ENCODE measurements at places on chromosomes 2 and 18.

DNA sequence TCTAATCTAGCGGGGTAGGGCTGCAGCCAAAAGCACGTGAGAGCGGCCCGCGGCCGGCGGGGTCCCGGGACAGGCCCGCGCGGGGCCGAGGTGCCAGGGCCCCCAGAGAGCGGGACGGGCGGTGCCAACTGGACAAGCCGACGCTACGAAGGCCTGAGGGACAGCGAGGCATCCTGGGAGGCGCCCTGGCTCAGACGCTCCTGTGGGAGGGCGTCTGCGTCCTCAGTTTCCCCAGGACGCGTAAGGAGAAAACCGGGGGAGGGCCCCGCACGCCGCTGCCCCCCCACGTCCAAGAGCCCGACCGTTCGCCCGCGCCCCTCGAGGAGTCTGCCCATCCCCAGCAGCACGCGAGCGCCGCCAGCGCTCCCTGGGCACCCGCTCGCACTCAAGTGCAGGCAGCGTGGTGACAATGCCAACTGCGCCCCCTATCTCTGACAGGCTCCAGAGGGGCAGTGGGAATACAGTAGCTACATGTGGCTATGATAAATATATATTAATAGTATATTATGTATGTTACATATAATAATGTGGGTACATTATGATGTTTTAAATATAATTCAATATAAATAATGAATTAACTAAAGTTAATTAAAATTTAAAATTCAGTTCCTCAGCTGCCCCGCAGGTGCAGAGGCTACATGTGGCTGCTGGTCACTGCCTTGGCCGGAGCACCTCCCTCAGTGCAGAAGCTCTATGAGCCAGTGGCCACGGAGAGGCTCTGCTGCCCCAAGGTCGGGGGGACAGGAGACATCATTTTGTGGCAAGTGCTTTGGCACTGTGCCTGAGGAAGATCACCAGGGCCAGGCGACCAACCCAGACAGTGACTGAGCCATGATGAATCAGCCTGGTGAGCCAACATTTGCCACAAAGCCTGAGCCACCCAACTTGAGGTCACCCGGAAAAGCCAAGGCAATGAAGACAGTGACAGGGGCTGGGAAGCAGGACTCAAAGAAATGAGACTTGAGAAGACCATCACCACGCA is 5.5 kb upstream of the SFT2D3 start:
- H3K27ac ChIP-seq = no peak overlapping the region
- DNase-seq = peak; percentile 45
- no peaks in the 10 kb centered on the region for H3K27me3 ChIP-seq
- H3K36me3 ChIP-seq = no peaks in the 10 kb centered on the region
- no peak overlapping the region for H3K4me3 ChIP-seq

DNA sequence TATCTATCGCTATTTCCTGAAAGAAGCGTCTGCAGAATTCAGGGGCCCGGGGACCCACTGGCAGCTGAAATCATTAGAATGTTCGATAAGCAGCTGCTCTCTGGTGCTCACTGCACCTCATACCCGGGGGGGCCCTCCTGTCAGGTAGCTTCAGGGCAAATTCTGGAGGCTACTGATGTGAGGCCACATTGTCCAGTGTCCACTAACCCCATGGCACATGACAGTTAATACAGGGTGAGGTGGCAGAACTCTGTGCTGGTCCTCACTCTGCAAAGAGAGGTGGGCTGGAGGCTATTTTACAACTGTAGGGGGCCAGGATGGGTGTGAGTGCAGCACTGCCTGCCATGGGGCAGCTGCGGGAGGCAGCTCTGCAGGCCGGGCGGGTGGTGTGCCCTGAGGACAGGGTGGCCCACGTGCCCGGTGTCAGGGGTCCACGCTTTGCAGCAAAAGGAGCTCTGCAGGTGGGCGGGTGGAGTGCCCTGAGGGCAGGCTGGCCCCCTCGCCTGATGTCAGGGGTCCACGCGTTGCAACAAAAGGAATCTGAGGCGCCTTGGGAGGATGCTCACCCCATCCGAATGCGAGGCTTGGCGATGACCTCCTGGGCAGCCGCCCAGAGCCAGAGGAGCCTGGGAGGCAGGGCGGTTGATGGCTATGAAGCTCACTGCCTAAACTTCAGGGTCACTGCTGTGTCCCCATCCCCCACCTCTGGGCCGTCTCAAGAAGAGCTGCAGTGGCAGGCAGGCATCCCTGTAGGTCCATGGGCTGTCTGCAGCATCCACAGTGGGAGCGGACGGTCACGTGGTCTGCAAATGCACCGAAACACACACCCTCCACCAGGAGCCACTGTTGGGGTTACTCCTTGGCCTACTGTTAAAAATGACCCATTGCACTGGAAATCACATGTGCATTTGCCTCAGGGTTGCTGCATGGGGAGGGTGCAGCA is 207.0 kb upstream of the SALL3 start:
- H3K36me3 ChIP-seq = no peaks in the 10 kb centered on the region
- no peak overlapping the region for H3K4me3 ChIP-seq
- DNase-seq = no peak
- no peak overlapping the region for H3K27ac ChIP-seq
- no peaks in the 10 kb centered on the region for H3K27me3 ChIP-seq

DNA sequence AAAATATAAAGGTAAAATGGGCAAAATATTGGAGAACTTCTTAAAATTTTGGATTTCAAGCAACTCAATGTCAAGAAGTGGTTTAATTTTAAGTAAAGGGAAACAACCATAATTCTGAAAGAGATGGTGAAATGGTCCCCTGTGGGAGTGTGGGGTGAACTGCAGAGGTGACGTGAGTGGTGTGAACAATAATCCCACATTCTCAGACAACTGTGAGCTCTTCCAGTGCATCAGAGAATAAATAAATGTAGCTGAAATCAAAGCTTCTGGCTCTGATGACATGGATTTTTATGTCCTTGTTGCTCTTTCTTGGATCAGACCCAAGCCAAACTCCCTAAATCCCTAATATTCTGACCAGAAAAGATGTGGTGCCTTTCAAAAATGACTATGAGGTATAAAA is 672.7 kb downstream of the ZEB2 start:
- DNase-seq = no peak
- no peaks in the 10 kb centered on the region for H3K36me3 ChIP-seq
- H3K27me3 ChIP-seq = no peaks in the 10 kb centered on the region
- H3K27ac ChIP-seq = no peak overlapping the region
- H3K4me1 ChIP-seq = no peaks in the 10 kb centered on the region

DNA sequence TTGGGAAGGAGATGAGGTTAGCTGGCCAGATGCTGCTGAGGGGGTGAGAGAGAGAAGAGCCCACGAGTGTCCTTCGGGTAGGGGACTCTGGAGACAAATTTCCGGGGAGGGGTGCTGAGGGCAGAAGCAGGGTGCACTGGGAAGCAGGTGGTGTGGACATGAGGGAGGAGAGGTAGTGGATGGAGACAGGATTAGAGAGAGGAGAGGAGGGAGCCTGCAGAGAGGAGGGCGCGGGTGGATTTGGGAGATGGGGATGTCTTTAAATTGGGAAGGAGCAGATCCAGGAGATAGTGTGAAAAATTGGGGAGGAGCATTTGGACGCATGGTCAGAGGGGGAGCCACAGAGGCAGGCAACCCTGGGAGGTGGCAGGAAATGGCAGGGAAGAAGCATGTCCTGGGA is 154.7 kb downstream of the DYSF start:
- H3K36me3 ChIP-seq = no peaks in the 10 kb centered on the region
- H3K27me3 ChIP-seq = peaks cover 31% of the 10 kb centered on the region

DNA sequence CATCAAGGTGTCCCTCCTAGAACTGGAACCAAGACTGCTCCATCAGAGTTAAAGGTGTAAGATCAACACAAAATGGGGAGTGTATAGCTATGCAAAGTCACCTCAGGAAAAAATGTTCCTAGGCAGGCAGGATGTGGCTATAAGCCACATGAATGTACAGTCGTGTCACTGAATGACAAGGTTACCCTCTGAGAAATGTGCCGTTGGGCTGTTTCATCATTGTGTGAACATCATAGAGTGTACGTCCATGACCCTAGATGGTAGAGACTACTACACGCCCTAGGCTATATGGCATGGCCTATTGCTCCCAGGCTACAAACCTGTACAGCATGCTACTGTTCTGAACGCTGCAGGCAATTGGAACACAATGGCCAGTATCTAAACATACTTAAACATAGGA is 24.5 kb downstream of the TYMS start:
- no peak overlapping the region for H3K4me3 ChIP-seq
- peaks cover 28% of the 10 kb centered on the region for H3K36me3 ChIP-seq
- H3K27ac ChIP-seq = no peak overlapping the region
- no peaks in the 10 kb centered on the region for H3K27me3 ChIP-seq
- peak; percentile 17 for DNase-seq

DNA sequence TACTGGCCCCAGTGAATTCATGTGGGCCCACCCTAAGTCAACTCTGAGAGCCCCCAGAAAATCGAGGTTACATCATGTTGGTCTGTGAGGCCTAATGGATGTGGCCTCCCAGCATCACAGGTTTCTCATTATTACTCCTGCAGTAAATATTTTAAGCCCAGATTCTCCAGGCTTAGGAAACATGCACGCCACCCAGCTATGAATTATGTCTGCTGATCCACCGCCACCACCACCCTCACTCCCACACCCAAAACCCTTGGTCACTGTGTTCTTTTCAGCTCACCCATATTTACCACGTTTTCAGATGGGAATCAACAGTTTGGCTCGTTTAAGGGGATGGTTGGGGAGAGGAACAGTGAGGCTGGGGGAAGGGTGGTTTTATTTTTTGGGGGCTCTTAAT is 128.6 kb downstream of the NCK2 start:
- no peak for DNase-seq
- peak overlapping the region; percentile 58 for H3K27ac ChIP-seq
- H3K4me3 ChIP-seq = no peak overlapping the region
- peaks cover 4% of the 10 kb centered on the region for H3K36me3 ChIP-seq
- no peaks in the 10 kb centered on the region for H3K27me3 ChIP-seq
- peaks cover 9% of the 10 kb centered on the region for H3K4me1 ChIP-seq

DNA sequence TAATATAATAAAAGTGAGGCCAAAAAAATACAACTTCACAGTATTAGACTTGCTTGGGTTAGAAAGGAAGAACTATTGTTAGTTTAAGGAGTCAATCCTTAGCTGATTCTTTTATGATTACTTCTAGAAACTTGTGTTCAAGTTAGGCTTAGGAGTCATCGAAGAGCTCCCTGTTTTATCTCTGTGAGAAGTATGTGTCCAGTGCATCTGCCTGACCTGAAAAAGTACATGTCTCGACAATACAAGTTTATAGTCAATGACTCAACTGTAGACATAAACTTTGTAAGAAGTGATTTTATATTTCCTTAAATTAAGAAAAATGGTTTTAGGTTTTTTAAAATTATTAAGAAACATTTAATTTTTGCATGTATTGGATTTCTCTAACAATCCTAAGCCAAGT is 571.2 kb downstream of the ZEB2 start:
- no peaks in the 10 kb centered on the region for H3K4me1 ChIP-seq
- DNase-seq = no peak
- no peak overlapping the region for H3K27ac ChIP-seq
- no peak overlapping the region for H3K4me3 ChIP-seq

GRCh38 chr2:27194538-27195354 is 17.1 kb upstream of the ATRAID start:
- H3K36me3 ChIP-seq = no peaks in the 10 kb centered on the region
- DNase-seq = no peak
- H3K4me3 ChIP-seq = no peak overlapping the region
- H3K27ac ChIP-seq = no peak overlapping the region
- no peaks in the 10 kb centered on the region for H3K27me3 ChIP-seq

- H3K27me3 ChIP-seq = no peaks in the 10 kb centered on the region
- no peak overlapping the region for H3K4me3 ChIP-seq
- H3K4me1 ChIP-seq = no peaks in the 10 kb centered on the region
- no peak overlapping the region for H3K27ac ChIP-seq
- H3K36me3 ChIP-seq = no peaks in the 10 kb centered on the region
Measured at GRCh38 chr18:48790226-48790863, 160.4 kb downstream of the SMAD7 start.

DNA sequence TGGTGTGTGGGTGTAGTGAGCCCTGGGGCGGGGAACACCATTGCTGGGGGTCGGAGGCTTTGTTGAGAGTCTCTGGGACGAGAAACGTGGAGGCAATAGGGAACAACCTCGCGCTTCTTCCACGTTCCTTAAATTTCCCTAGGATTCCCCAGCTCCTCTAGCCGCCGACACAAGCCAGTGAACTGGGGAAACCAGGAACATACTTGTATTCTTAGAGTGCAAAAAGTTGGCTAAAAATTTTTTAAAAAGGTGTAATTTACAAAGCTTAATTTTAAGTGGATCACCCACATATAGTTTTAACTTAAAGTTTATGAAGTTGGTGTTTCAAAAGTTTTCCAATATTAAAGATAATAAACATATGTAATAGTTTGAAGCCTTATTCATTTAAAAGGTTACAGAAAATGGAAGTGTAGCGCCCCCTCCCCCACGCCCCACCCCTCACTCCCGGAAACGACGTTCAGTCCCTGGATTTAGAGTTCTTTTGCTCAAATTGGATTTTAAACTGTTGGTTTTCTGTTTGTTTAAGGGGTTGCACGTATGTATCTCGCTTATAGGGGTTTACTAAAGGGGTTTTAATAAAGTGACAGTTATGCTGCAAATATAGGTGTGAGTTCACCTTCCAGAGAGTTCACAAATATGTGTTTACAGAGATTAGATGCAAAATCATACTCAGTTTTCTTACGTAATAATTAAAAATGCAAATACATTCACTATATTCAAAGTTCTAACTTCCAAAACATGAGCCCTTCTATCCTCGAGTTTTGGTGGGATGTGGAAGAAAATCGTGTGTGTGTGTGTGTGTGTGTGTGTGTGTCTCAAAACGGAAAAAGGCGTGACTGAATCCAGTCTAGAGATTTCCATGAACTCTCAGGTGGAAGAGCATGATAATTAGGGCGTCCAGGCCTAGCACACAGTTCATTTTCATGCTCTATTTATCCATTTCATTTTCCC is 872 bp downstream of the DSG2 start:
- peaks cover 9% of the 10 kb centered on the region for H3K4me1 ChIP-seq
- peaks cover 2% of the 10 kb centered on the region for H3K27me3 ChIP-seq
- H3K4me3 ChIP-seq = peak overlapping the region; percentile 77
- H3K36me3 ChIP-seq = no peaks in the 10 kb centered on the region
- H3K27ac ChIP-seq = no peak overlapping the region
- no peak for DNase-seq

DNA sequence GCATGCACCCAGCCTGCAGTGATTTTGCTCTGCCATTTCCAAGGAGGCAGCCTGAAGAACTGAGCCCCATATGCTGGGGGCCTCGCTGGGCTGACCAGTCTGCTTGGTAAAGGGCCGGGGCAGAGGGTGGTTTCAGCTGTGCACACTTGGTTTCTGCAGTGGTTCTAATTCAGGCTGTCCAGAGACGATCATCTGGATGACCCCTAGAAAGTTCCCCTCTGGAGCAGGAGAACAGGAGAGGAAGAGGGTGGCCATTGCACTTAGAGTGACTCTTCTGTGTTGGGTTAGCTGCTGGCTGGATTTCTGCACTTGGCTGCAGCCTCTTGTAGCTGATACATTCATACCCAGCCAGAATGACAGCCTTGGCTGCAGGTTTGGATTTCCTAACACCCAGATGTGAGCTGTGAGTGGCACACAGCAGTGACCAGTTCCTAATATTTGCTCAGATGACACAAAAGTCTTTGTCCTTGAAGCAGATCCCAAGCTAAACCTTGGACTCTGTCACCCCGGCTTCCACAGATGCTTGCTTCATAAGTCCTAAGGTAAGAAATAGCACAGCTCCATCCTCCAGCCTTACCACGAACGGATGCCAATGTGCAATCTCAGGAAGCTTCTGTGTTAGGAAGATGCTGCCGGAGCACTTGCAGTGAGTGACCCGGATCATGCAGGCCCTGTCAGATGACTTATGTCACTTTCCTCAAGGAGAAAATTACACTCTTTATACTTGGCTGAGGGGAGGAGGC is 105.6 kb downstream of the HNRNPLL start:
- peaks cover 18% of the 10 kb centered on the region for H3K27me3 ChIP-seq
- H3K36me3 ChIP-seq = no peaks in the 10 kb centered on the region
- no peak overlapping the region for H3K27ac ChIP-seq
- H3K4me1 ChIP-seq = no peaks in the 10 kb centered on the region
- DNase-seq = no peak

All from T-cell (primary cell).